ENCODE measurements at places on chromosomes 1 and 21.

DNA sequence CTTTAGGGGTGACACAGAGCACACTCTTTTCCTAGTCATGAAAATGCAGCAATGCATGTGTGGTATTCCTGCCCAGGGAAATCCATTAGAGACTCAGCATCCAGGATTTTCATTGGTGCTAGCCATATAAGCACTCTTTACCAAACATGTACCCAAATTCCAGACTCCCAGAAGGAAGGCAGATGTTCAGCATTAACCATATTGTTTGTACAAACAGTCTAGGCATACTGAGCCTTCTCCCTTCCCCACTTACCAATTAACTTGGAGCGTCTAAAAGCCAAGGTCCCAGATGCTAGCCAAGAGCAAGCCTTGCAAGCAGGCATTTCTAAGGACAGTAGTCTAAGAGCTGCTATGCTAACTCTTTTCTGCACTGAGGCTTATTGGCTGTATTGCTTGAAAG lies 27.9 kb downstream of the ZBED6 start:
- DNase-seq, result no peak

GRCh38 chr1:64678366-64678765 lies 66.5 kb upstream of the RAVER2 start:
- no peak for DNase-seq

- no peak for DNase-seq
Measured at GRCh38 chr1:198966519-198966918, 327.7 kb downstream of the PTPRC start.

DNA sequence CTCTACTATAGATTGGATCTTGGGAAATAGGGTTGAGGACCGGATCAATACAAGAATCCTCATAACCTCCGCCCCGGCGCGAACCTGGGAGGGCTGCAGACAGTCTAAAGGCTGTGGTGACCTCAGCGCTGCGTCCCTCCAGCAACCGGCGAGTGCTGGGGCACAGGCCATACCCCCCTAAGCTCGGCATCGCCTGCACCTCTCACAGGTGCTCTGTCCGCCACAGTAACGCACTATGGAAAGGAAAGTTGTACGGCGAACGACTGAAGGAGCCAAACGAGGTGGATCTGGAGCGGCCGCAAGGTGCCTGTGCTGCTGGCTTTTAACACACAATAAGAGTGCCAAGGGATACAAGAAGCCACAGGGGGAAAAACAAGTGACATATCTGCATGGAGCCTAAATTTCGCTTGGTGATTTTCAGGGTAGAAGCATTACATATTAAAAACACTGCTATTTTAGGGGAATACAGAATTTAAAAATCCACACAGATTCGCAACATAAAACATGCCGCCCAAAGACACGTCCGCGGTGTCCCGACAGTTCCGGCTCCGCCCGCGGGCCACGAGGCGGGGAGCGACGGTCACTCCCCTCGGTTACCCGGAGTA lies 1.4 kb upstream of the RBM15 start:
- no peak for DNase-seq

DNA sequence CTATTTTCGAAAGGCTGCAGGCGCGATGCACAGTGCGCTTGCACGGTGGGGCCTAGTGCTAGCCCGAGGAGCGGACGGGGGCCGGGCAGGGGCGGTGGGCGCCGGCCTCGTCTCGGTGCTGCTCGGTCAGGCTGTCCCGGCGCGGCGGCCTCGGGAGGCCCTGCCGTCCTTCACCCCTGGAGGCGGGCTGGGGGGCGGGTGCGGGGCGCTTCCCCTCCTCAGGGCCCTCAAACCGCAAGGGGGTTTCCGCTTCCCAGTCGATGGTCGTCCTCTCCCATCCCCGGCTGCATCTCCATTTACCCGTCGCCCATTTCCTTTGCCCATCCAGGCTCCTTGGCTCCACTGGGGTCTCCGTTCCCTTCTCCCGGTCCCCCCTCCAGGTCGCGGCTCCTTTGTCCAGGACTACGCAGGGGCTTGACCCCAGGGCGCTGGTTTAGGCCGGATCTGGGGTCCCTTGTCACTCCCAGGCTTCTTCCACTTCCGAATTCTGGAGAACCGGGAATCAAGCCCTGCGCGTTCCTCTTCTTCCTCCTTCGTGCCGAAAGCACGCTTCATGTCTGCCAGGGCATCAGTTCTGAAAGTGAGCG lies 196.3 kb upstream of the LMO4 start:
- DNase-seq, result no peak

Measured in brain microvascular endothelial cell (primary cell).